CD4-positive, CD25-positive, alpha-beta regulatory T cell (primary cell): ENCODE measurements at places on chromosomes 13 and 19. TPM values are rescaled to one million over a fixed set of nuclear protein-coding genes. Genes with fewer than 3 reads are reported as not detected.
A peak's percentile ranks its signal among the peaks of the same experiment; 100 is the strongest.

DNA sequence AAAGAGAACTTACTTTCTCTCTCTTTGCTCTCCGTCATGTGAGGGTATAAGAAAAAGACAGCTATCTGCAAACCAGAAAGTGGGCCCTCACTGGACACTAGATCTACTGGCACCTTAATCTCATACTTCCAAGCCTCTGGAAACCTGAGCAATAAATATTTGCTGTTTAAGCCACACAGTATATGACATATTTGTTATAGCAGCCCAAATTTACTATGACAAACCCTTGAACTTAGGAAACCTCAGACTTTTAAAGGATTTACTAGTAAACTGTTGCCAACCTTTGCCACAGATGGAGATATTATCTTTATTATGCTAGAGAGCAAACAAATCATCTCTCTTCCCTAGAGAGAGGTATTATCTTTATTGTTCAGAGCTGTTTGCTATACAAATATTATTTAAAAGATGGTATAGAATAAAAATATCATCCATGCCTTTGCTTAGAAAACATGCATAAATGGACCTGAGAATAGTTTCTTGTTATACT is 1446.1 kb downstream of the SLITRK1 start:
- no peak for DNase-seq

Gene STOML3
- polyA plus RNA-seq: not detected

DNA sequence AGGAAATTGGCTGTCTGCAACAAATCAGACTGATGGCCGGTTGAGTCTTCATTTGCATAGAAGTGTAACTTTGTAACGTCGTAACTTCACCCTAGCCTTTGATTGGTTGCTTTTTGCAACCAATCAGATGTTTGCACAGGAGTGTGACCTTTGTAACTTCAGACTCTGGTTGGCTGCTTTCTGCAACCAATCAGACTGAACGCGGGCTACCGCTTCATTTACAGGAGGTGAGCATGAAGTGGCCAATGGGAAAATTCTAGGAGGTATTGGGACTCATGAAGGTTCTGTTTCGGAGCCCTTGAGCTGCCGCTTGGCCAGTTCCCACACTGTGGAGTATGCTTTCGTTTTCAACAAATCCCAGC is 441 bp upstream of the ZNF559 start:
- DNase-seq: peak; percentile 74

- DNase-seq: no peak
Observed at GRCh38 chr13:43770871-43771270, 15.9 kb downstream of the ENOX1 start.

DNA sequence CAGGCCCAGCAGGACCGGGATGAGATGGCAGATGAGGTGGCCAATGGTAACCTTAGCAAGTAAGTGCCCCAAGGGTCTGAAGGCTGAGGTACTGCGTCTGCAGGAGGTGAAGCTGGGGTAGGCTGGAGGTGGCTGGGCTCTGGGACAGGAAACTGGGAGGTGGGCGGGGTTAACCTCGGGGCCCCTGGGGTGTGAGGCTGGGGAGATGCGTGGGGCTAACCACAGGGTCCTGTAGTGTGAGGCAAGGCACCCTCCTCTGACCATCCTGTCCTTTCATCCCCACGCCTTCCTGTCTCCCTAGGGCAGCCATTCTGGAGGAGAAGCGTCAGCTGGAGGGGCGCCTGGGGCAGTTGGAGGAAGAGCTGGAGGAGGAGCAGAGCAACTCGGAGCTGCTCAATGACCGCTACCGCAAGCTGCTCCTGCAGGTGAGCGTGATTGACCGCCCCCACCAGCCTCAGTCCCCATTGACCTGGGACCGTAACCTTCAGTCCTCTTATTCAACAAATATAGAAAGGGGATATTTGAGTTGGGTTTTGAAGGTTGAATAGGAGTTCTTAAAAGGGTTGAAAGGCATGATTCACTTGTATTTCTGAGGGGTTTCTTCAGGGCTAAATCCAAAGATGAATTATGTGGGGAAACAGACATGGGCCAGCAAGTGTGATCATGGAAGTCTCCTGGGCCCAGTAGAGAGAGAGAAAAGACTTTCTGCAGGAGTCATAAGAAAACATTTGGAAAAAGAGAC is 35.7 kb downstream of the KCNC3 start:
- no peak for DNase-seq

DNA sequence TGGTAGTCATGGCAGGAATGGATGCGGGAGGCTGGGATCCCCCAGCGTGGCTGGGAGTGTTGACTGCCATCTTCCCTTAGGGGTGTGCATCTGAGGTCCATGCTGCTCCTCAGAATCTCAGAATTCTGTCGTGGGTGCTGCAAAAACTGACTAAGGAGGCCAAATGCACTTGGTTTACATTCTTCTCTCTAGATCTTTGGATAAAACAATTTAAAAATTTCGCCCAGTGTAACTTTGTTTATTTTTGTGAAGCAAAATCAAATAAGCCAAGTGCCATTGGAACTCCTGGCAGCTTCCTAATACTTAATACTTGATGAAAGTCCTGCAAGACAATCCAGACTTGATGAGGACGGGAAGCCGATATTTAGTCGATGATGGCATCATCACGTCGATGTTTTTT is 27.8 kb upstream of the TM9SF2 start:
- DNase-seq: no peak

DNA sequence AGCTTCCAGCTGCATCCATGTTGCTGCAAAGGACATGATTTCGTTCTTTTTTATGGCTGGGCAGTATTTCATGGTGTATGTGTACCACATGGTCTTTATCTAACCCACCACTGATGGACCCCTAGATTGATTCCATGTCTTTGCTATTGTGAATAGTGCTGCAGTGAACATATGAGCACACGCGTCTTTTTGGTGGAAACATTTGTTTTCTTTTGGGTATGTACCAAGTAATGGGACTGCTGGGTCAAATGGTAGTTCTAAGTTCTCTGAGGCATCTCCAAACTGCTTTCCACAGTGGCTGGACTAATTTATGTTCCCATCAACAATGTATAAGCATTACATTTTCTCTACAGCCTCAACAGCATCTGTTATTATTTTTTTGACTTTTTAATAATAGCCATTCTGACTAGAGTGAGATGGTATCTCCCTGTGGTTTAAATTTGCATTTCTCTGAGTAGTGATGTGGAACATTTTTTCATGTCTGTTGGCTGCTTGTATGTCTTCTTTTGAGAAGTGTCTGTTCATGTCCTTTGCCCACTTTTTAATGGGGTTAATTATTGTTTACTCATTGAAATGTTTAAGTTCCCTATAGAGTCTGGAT is 6.8 kb upstream of the UBE2L5 start:
- DNase-seq: peak; percentile 57

Gene FLT3
- polyA plus RNA-seq: not detected

Gene COX6B2
- polyA plus RNA-seq: not detected

- no peak for DNase-seq
Observed at GRCh38 chr13:47680748-47681147, 320.3 kb downstream of the SUCLA2 start.

GRCh38 chr19:44111910-44112463 is 1.2 kb upstream of the ZNF225 start:
- peak; percentile 15 for DNase-seq

GRCh38 chr13:106917024-106917571 is 349.2 kb upstream of the ARGLU1 start:
- DNase-seq: no peak

GRCh38 chr13:45325806-45326205 is 15.2 kb downstream of the TPT1 start:
- DNase-seq: no peak

DNA sequence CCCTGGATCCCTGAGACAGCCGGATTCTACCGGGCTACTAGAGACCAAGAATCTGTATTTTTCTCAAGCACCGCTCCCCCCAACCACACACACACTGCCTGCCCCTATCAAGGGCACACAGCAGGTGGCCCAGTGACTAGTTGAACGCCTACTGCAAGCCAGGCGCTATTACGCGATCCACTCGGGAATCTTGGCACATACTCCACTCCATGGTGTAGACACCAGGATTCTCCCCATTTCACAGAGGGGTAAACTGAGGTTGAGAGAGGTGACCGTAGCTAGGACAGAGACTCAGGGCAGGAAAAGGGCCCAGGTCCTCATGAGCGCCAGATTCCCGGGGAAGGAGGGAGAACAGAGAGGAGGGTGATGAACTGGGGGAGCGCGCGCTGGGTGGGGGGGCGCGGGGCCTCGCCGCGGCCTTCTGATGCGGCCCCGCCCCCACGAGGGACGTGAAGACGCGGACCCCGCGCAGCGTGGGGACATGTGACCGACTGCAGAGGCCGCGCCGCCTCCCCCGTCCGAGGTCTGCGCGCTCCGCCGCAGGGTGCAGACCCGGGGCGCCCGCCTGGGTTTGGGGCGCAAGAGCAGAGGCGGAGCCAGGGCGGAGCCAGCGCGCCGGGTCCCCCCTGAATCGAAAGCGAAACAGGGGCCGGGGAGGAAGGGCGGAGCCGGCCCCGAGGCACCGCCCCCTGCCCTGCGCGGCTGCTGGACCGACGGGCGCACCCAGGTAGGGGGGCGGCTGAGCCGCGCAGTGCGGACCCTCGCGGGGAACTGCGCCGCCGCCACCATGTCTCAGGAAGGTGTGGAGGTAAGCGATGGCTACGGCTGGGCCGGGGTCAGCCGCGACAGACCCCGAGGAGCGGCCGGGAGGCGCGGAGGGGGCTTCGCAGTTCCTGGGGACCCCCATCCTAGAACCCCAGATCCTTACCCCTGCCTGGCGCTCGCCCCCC is at the start of gene SHFL:
Gene SHFL, plus strand, starts transcription at position 677 of the 950 bp plus-strand sequence. Its CDS starts 111 bp downstream, at position 788.
- peak; percentile 83 for DNase-seq

Gene TMEM145
- not detected for polyA plus RNA-seq

Gene ATXN8OS
- not detected for polyA plus RNA-seq

Gene OR7D2
- not detected for polyA plus RNA-seq

DNA sequence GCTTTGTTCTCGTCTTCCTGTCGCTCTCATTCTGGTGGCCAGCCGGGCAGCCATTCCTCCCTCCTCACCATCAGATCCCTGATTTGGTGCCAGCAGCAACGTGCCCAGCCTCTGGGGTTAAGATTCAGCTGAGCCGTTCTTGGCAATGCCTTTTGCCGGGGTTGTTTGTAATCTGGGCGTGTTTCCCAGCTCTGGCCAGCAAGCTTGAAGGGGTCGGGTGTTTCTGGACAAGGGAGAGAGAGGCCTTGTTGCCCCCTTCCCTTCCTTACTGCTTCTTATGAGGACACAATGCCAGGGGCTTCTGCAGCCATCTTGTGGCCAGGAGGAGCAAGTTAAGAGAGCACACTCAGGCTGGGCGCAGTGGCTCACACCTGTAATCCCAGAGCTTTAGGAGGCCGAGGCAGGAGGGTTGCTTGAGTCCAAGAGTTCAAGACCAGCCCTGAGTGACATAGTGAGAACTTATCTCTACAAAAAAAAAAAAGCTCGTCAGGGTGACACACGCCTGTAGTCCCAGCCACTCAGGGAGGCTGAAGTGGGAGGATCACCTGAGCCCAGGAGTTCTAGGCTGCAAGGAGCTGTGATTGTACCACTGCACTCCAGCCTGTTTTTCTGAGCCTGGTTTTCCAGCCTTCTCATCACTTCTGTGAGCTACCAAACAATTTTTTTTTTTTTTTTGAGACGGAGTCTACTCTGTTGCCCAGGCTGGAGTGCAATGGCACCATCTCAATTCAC is 10.7 kb upstream of the CRTC1 start:
- DNase-seq: no peak

GRCh38 chr13:50654331-50654730 is 189.2 kb downstream of the DLEU7 start:
- DNase-seq: no peak

- no peak for DNase-seq
Observed at GRCh38 chr13:41562083-41562482, 104.7 kb downstream of the RGCC start.

Gene SGCG
- not detected for polyA plus RNA-seq

DNA sequence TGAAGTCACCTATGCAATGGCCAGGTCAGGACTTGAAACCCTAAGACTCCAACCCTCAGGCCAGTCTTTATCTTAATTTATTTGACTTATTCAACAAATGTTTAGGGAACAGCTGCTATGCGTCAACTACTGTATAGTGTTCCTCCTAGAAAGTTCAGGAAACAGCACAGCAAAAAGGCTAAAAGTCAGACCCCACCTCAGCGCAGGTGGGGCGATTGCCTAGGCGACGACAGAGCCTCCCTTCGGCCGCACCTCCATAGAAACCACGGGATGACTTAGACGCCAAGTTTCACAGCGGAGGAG is 502 bp downstream of the VRK3 start:
- DNase-seq: no peak

Gene C19orf47
- polyA plus RNA-seq: 8.3 TPM

DNA sequence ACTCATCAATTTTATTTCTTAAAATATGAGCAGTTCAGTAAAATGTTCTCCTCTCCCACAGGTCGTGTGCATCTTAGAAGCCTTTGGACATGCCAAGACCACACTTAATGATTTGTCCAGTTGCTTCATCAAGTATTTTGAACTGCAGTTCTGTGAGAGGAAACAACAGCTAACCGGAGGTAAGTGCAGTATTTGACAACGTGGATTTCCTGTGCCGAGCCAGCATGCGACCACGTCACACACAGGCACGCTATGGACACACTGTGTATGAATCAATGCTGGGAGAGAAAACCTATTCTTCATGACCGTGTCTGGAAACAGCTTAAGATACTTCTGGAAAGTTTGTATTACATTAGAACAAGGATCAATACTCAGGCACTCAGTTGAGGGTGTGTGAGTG is 268.5 kb downstream of the MYO16 start:
- no peak for DNase-seq

Gene MBD3L1
- polyA plus RNA-seq: not detected

GRCh38 chr19:16370641-16371391 is 46.2 kb downstream of the KLF2 start:
- DNase-seq: no peak

- DNase-seq: peak; percentile 4
Observed at GRCh38 chr13:109840201-109840892, 54.0 kb upstream of the IRS2 start.

Gene GFY
- not detected for polyA plus RNA-seq

DNA sequence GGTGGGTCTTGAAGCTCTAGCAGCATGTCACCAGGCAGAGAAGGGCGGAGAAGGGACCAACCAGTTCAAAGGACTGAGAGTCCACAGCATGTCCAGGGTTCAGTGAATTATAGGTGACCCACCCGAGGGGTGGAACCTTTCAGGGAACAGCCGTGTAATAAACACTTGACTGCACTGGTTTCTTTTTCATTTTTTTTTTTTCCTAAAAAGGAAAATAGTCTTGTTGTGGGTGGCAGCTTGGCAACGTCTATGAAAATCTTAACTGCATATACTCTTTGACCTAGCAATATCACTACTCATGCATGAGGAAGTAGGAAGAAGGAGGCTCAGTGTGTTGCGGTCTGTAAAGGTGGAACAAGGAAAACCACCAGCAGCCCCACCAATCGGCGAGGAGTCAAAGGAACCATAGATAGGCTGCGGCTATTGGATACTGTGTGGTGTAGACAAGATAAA is 13.0 kb upstream of the MYH14 start:
- DNase-seq: no peak

DNA sequence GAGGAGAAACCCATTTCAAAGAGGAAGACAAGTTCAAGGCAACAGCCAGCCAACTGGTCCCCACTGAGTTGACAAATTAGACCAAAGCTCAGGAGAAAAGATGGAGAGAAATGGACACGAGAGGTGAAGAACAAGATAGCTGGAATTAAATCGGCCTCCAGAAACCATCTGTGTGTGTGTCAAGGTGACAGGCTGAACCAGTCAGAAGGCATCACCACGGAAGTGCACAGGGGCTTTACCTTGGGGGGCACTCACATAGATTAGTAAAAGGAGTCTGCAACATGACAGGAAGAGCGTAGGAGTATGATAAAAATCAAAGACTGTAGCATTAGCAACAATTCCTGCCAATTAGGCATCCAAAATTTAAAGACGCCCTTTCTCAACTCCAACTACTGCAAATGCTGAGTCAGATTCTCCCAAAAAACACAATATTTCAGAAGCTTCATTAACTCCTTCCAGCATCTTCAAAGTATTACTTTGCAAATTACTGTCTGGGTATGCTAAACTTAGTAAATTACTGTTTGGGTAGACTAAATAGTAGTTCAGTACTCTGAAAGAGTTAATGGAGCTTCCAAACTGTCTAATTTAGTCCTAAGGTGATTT is 66.2 kb downstream of the FOXO1 start:
- DNase-seq: no peak
